ENCODE measurements at places on chromosomes 2 and 18.

DNA sequence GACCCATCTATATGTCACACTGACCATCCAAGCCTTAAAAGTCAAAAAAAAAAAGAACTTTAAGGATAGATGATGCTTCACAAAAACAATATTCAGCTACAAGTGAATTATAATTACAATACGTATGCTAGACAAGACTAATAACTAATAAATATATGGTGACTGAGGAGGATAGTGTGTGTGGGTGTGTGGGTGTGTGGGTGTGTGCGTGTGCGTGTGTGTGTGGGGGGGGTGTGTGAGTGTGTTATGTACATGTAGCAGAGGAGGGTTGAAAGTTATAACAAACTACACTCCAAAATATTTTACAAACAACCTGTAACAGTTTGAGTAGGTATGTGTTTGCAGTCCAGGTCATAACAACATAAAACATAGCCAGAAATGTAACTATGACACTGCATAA is 159.2 kb upstream of the RBBP8 start:
- no peaks in the 10 kb centered on the region for H3K4me1 ChIP-seq
- H3K27ac ChIP-seq, result no peak overlapping the region
- no peak for DNase-seq
- no peaks in the 10 kb centered on the region for H3K27me3 ChIP-seq

GRCh38 chr2:151560289-151560688 is 150.6 kb downstream of the RIF1 start:
- no peak overlapping the region for H3K27ac ChIP-seq
- no peak for DNase-seq
- H3K36me3 ChIP-seq, result no peaks in the 10 kb centered on the region

DNA sequence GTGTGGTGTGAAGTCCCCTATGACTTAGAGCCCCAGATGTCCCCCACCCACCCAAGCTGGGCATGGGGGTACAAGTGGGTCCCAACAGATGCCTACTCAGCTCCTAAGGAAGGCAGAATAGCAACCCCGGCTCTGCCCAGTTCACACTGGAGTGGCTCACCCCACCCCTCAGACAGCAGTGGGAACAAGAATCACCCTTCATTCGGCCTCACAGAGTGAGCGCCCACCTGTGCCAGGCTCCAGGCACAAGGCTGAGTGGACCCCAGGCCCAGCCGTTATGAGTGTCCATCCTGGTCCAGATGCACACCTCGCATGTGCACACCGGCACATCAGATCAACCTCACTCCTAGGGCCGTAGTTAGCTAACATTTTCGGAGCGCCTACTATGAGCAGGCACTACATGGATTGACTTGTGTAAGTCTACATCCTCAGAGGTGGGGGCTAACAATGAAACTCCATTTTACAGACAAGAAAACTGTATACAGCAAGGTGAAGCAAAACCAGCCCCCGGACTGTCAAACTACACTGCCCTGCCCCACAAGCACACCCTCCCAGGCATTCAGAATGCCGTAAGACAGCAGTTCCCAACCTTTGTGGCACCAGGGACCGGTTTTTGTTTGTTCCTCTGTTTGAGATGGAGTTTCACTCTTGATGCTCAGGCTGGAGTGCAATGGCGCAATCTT is 2.8 kb upstream of the ASTL start:
- 0 out of 2 replicates have a peak, but pooled peaks cover 7% of the 10 kb centered on the region for H3K36me3 ChIP-seq
- DNase-seq, result no peak
- no peak overlapping the region for H3K4me3 ChIP-seq
- H3K27me3 ChIP-seq, result no peaks in the 10 kb centered on the region

GRCh38 chr2:33123216-33123615 is 176.5 kb downstream of the LTBP1 start:
- no peaks in the 10 kb centered on the region for H3K36me3 ChIP-seq
- no peaks in the 10 kb centered on the region for H3K4me1 ChIP-seq
- H3K4me3 ChIP-seq, result no peak overlapping the region
- no peaks in the 10 kb centered on the region for H3K27me3 ChIP-seq
- no peak for DNase-seq
- H3K27ac ChIP-seq, result no peak overlapping the region

DNA sequence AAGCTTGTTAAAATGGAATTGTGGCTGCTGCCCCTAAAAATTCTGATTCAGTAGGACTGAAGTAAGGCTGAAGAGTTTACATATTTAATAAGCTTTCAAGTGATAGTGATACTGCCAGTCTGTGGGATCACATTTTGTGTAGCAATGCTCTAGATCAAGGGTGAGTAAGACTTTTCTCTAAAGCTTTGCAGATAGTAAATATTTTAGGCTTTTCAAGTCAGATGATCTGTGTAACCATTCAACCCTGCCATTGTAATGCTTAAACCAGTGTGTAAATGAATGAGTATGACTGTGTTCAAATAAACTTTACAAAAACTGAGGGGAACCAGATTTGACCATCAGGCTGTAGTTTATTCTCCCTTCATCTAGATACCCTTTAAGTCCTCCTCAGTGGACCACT is 92.7 kb downstream of the PIK3C3 start:
- no peak overlapping the region for H3K4me3 ChIP-seq
- H3K4me1 ChIP-seq, result no peaks in the 10 kb centered on the region
- H3K36me3 ChIP-seq, result no peaks in the 10 kb centered on the region
- no peak overlapping the region for H3K27ac ChIP-seq
- DNase-seq, result no peak

GRCh38 chr2:239288951-239289511 is 111.8 kb downstream of the HDAC4 start:
- H3K36me3 ChIP-seq, result no peaks in the 10 kb centered on the region
- H3K4me3 ChIP-seq, result no peak overlapping the region
- H3K4me1 ChIP-seq, result peaks cover 32% of the 10 kb centered on the region
- peak; percentile 52 for DNase-seq

DNA sequence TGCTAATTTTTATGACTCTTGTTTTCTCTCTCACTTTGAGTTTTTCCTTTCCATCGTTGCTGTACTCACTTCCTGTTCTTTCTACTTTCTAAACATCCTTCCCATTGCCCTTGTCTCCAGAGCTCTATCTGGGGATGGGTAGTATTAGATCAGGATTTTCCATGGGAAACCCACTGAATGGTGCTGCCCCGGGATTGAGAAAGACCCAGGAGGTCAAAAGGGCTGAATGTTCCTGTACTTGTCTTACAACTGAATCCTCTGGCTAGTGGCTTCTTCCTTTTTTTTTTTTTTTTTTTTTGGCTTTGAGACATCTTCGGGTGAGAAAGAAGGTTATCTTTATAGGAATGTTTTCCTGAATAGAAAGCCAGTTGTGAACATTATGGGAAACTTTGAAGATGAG is 364.8 kb upstream of the SLC14A2 start:
- no peaks in the 10 kb centered on the region for H3K36me3 ChIP-seq
- no peaks in the 10 kb centered on the region for H3K4me1 ChIP-seq
- no peak overlapping the region for H3K27ac ChIP-seq
- no peak for DNase-seq
- H3K4me3 ChIP-seq, result no peak overlapping the region
- H3K27me3 ChIP-seq, result no peaks in the 10 kb centered on the region

GRCh38 chr2:71256421-71256820 is 29.5 kb upstream of the PAIP2B start:
- H3K27ac ChIP-seq, result no peak overlapping the region
- H3K4me3 ChIP-seq, result no peak overlapping the region
- no peaks in the 10 kb centered on the region for H3K4me1 ChIP-seq
- DNase-seq, result no peak
- H3K27me3 ChIP-seq, result no peaks in the 10 kb centered on the region
- H3K36me3 ChIP-seq, result no peaks in the 10 kb centered on the region

DNA sequence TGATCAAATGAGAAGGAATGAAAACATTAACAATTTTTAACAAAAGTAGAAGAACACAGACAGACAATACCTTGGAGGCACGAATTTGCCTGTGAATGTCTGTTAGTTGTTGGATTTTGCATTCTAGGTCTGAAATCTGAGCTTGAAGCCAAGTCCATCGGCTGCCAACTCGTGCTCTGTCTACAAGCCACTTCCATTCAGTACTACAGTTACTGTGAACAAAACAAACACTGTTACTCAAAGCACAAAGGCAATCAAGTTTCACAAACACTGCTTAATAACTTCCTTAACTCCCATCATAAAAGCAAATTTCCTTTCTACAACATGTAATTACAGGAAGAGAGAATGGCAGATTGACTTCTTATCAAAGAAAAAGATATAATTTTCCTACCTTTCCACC is 42.2 kb downstream of the KANSL1L start:
- H3K4me1 ChIP-seq, result no peaks in the 10 kb centered on the region
- H3K27me3 ChIP-seq, result no peaks in the 10 kb centered on the region
- H3K36me3 ChIP-seq, result no peaks in the 10 kb centered on the region
- no peak overlapping the region for H3K27ac ChIP-seq

DNA sequence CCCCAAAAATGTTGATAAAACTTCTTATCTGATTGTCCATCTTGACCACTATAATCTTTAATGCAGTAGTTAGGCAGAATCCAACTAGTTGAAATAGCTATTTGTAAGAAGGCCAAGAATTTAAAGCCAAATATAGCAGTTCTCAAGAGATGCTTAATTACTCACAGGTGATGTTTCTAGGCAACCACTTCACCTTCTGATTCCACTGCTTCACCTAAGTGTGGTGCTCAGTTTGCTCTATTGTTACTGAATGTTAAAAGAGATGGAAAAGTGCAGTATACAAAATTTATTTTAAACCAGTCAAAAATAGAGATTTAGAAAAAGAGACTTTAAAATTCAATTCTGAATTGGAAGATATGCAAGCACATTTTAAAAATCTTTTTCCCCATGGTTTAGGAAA is 539.4 kb downstream of the ZNF804A start:
- H3K36me3 ChIP-seq, result no peaks in the 10 kb centered on the region
- no peak for DNase-seq
- H3K4me1 ChIP-seq, result no peaks in the 10 kb centered on the region
- H3K27me3 ChIP-seq, result no peaks in the 10 kb centered on the region
- no peak overlapping the region for H3K27ac ChIP-seq
- H3K4me3 ChIP-seq, result no peak overlapping the region

- H3K27me3 ChIP-seq, result no peaks in the 10 kb centered on the region
- no peaks in the 10 kb centered on the region for H3K36me3 ChIP-seq
- H3K27ac ChIP-seq, result no peak overlapping the region
- DNase-seq, result no peak
- H3K4me3 ChIP-seq, result no peak overlapping the region
These were observed 167.2 kb downstream of the MAP2 start for GRCh38 chr2:209591021-209591420.

DNA sequence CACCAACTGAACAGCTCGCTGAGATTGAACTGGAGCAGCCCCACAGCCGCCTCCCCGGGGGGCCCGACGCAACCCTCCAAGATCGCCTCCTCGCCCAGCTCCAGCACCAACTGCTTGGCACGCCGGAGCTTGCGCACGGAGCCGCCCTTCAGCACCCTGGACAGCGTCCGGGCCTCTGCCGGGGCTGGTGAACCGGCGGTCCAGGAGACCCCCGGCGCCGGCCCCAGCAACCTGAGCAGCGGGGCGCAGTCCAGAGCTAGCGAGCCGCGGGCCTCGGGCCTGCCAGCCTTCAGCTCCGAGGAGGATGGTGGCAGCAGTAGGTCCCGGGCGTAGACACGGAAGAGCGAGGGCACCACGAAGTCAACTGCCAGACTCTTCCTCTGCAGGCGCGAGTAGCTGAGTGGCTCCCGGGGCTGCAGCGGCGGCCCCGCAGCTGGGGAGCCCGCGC is 1.2 kb downstream of the ALK start:
- no peaks in the 10 kb centered on the region for H3K36me3 ChIP-seq
- peaks cover 13% of the 10 kb centered on the region for H3K27me3 ChIP-seq
- H3K4me1 ChIP-seq, result no peaks in the 10 kb centered on the region
- H3K4me3 ChIP-seq, result no peak overlapping the region
- no peak overlapping the region for H3K27ac ChIP-seq

DNA sequence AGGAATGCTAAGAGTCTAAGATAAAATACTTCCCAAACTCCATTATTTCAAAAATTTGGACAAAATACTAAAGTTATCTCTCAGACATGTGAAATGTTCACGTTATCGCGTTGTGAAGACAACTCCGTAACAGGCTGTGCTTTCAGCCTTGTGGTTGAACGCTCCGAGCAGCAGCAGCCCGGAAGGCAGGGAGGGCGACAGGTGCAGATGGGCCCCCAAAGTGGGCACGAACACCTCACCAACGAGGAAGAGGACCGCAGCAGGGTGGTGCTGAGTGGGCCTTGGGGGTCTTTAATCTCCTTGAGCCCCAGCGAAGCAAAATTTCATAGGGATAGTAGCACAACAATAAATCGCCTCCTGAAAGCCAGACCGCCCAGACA is 1.0 kb upstream of the FAM110C start:
- no peaks in the 10 kb centered on the region for H3K27me3 ChIP-seq
- H3K36me3 ChIP-seq, result no peaks in the 10 kb centered on the region
- H3K27ac ChIP-seq, result no peak overlapping the region
- no peak overlapping the region for H3K4me3 ChIP-seq

DNA sequence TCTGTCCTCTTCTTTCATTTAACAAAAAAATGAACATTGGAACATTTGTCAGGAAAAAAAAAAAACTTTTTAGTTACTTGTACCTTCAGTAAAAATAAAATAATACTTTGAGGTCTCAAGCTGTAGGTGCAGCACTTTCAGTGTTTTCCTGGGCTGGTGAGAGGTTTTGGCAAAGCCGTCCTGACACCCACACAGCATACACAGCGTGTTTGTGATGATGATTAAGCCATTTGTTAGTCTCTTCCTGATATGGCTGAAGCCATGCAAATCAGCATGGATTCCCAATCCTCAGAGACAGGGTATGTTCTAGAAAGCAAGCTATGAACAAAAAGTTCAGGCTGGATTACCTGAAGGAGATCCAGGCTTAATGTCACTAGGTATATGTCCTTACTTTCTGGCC is 236.8 kb downstream of the ZNF516 start:
- H3K4me3 ChIP-seq, result no peak overlapping the region
- no peak overlapping the region for H3K27ac ChIP-seq
- no peaks in the 10 kb centered on the region for H3K36me3 ChIP-seq
- no peaks in the 10 kb centered on the region for H3K4me1 ChIP-seq

DNA sequence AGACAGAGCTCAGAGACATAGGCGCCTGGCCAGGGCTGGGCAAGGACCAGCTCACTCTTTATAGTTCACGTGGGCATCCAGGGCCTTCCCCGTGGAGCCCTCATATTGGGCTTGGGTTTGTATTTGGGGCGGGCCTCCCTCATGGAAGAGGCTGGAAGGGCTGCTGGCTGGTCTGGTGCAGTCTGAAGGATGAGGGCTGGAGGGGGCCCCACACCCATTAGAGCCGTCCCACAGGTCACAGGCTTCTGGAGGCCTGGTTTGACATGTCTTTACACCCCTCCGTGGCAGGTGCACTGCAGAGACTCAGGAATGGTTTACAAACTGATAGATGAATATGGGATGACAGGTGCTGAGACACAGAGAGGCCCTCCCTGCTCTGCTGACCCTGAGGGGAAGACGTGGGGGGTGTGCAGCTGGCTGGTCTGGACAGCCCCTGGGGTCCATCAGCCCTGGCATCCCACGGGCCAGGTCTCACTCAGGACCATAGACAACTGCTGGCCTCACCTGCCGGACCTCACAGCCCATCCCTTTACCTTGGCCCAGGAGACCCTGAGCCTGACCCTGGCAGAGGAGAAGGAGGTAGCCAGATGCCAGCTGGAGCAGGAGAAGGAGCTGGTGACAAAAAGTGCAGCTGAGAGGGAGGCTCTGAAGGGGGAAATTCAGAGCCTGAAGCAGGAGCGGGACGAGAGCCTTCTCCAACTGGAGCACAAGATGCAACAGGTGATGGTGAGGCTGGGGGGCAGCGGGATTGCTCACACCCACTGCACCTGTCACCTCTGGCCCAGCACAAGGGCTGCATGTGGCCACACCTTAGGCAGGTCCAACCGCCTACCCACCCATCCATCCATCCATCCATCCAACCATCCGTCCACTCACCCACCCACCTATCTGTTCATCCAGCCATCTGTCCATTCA is 43.9 kb downstream of the CROCC2 start:
- H3K4me3 ChIP-seq, result no peak overlapping the region
- DNase-seq, result no peak
- no peak overlapping the region for H3K27ac ChIP-seq

- H3K4me3 ChIP-seq, result no peak overlapping the region
- no peaks in the 10 kb centered on the region for H3K27me3 ChIP-seq
- DNase-seq, result no peak
- H3K4me1 ChIP-seq, result peaks cover 18% of the 10 kb centered on the region
- H3K27ac ChIP-seq, result no peak overlapping the region
These were observed 33.0 kb downstream of the SLC1A4 start for GRCh38 chr2:65022189-65022588.
